Activated CD8-positive, alpha-beta memory T cell treated with anti-CD3 and anti-CD28 coated beads for 1 hour (primary cell): ENCODE measurements at places on chromosomes 7 and 10.

- DNase-seq = no peak
These were observed 64.7 kb downstream of the CDK14 start for GRCh38 chr7:90660819-90661218.

- no peak for DNase-seq
These were observed 81.3 kb downstream of the FOXL3 start for GRCh38 chr7:371119-371778.

GRCh38 chr7:142805350-142806021 lies 34.7 kb downstream of the PRSS2 start:
- DNase-seq = no peak

DNA sequence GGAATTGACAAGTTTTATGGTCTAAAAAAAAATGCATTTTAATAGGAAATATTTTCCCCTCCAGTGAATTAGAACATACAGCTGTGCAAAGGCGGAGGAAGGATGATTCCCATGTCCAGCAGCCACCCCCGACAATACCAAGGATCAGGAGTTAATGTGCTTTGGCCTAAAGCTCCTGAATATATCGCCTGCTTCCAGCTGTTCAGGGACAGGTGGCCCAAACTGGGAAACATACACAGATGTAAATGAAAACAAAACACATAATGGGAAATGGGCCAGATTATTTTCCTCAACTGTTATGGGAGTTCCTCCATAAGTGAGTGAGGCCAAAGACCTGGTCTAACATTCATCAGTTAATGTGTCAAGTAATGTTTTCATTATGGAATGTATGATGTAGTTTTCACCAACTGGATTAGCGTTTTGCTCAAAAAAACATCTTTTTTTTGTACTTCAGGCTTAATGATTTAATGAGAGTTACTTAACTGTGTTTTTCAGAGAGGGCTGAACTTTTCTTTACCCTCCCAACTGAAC lies 55.1 kb upstream of the LAMB1 start:
- DNase-seq = no peak

DNA sequence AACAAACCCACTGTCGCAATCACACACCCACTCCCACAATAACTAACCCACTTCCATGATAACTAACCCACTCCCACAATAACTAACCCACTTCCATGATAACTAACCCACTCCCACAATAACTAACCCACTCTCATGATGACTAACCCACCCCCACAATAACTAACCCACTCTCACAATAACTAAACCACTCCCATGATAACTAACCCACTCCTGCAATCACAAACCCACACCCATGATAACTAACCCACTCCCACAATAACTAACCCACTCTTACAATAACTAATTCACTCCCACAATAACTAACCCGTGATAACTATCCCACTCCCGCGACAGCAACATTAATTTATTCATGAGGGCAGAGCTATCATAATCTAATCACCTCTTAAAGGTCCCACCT lies 105.8 kb downstream of the COL13A1 start:
- no peak for DNase-seq

- DNase-seq = no peak
These were observed 6.9 kb downstream of the GRB10 start for GRCh38 chr7:50775836-50776235.

- no peak for DNase-seq
These were observed 53.9 kb upstream of the CREB5 start for GRCh38 chr7:28358423-28358868.

- DNase-seq = no peak
These were observed 226.5 kb downstream of the INHBA start for GRCh38 chr7:41476460-41476803.

- DNase-seq = no peak
These were observed 67.2 kb downstream of the EBF3 start for GRCh38 chr10:129896860-129897200.

GRCh38 chr10:114189700-114190099 lies 10.5 kb downstream of the TDRD1 start:
- DNase-seq = no peak

GRCh38 chr7:70317356-70317755 lies 719.1 kb downstream of the AUTS2 start:
- no peak for DNase-seq

DNA sequence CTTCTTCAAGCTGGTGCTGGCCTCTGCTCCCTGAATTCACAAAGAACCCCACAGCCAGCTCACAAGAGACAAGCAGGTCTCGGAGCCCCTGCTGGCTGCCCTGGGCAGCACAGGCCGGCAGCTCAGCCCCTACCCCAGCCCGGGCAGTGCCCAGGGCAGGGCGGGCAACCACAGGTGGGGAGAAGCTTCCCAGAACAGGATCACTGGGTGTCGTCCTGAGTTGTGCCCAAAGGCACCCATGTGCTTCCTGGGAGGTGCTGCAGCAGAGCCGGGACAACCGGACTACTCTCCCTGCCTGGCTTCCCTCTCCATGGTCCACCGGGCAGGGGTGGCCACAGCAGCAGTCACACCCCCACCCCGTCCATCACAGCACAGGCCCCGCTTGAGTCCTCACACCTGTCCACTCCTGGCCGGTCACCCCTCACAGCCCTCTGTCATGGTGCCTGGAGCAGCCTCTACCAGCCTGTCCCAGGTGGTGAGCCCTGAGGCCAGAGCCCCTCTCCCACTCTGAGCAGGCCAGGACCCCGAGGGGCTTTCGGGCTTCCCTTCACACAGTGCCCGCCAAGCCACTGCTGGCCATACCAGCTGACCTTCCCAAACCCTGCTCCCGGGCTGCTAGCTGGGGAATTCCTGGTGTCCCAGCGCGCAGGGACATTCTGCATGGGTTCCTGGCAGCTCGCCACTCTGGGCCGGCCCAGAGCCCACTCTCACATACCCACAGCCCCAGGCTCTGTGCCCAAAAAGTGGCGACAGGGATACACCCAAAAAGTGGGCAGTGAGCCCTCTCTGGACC lies 3.1 kb downstream of the RASGEF1A start:
- DNase-seq = no peak

DNA sequence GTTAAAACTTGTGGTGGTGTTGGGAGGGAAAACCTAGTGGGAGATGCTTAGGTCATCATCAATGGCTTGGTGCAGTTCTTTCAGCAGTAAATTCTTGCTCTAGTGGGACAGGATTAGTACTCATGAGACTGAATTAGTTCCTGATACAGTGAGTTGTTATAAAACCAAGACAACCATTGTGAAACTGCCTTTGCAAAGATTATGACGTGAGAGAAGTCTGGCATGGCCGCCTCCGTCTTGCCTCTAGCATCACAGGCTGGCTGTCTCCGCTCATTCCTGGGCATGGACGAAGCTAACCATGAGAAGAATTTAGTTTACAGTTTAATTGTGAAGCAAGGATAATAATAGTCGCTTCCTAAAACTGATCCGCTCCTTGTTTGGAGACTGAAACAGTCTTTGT lies 186.4 kb downstream of the KIF20B start:
- DNase-seq = no peak

DNA sequence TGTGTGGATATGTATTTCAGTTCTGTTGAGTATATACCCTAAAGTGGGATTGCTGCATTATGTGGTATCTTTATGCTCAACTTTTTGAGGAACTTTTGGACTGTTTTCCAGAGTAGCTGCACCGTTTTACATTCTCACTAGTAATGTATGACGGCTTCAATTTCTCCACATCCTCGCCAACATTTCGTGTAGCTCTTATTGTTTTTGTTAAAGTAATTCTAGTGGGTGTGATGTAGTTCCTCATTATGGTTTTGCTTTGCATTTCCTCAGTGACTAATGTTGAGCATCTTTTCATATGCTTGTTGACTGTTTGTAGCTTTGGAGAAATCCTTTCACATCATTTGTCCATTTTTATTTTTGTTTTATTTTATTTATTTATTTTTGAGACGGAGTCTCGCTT lies 4.5 kb downstream of the STMP1 start:
- DNase-seq = no peak

DNA sequence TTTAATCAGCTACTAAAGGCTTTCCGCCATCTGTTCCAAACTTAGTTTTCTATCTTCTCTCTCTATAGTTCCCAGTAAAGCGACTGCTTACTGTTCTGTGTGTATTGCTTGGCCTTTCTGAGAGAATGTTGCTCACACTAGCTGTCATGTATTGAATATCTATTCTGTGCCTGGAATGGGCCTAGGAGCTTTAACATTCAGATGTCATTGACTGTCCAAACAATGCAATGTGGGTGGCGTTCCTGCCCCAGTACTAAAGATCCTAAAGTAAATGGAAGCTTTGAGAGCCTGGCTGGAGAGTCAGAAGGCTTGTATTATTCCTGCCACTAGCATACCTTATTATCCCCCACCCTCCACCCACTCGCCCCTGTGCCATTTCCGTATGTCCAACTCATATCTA lies 163.5 kb downstream of the SDHAF3 start:
- no peak for DNase-seq

- no peak for DNase-seq
These were observed 33.6 kb upstream of the XRCC2 start for GRCh38 chr7:152709287-152710152.

DNA sequence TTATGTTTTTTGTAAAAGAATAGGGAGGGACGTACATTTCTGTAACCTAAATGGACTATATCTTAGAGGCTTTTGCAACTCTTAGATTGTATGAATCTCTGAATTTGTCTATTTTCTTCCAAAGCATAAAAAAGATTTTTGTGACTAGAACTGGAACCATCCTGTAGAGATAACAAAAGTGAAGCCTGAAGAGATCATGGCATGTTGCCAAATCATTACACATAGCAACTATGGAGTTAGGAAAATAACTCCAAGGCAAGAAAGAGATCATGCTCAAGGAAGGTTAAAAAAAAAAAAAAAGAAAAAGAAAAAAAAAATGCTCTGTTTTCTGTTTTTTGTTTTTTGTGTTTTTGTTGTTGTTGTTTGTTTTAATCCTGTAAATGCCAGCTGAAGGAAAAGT lies 567.7 kb upstream of the ZWINT start:
- no peak for DNase-seq

GRCh38 chr10:72308320-72308987 lies 34.7 kb downstream of the DDIT4 start:
- DNase-seq = no peak
